ENCODE measurements at places on chromosomes 7 and 10. TPM values are rescaled to one million over a fixed set of nuclear protein-coding genes. Genes with fewer than 3 reads are reported as not detected.

DNA sequence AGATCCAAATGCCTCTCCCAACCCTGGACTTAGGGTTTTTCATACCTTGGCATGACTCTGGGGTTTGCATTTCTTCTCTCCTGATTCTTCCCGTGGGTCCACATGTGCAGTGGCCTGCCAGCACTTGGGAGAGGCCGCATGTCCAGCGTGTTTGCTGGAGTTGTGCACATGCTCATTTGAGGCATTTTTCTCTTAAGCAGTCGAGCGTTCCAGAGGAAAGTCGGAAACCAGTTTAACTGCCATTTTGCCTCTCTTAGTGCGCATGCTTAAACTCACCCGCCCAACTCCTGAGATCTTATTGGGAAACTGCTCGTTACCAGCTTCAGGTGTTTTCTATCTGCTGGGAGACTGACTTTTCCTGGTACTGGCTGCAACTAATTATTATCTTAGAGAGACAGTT lies 888.4 kb upstream of the PHF14 start:
- DNase-seq, result no peak
- no peaks in the 10 kb centered on the region for H3K36me3 ChIP-seq
- H3K27me3 ChIP-seq, result no peaks in the 10 kb centered on the region

DNA sequence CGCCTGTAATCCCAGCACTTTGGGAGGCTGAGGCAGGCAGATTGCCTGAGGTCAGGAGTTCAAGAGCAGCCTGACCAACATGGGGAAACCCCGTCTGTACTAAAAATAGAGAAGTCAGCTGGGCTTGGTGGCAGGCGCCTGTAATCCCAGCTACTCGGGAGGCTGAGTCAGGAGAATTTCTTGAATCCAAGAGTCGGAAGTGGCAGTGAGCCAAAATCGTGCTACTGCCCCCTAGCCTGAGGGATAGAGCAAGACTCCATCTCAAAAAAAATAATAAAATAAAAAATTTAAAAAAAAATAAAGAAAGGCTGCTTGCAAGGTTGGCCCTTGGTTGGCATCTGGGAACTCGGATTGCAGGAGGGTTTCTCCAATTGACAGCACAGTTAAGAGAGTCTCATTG lies 221.6 kb downstream of the DGKI start:
- H3K27me3 ChIP-seq, result peaks cover 3% of the 10 kb centered on the region
- peaks cover 2% of the 10 kb centered on the region for H3K4me1 ChIP-seq

- no peaks in the 10 kb centered on the region for H3K4me1 ChIP-seq
- H3K36me3 ChIP-seq, result no peaks in the 10 kb centered on the region
- DNase-seq, result no peak
Observed at GRCh38 chr7:71404726-71405345, 272.9 kb downstream of the GALNT17 start.

DNA sequence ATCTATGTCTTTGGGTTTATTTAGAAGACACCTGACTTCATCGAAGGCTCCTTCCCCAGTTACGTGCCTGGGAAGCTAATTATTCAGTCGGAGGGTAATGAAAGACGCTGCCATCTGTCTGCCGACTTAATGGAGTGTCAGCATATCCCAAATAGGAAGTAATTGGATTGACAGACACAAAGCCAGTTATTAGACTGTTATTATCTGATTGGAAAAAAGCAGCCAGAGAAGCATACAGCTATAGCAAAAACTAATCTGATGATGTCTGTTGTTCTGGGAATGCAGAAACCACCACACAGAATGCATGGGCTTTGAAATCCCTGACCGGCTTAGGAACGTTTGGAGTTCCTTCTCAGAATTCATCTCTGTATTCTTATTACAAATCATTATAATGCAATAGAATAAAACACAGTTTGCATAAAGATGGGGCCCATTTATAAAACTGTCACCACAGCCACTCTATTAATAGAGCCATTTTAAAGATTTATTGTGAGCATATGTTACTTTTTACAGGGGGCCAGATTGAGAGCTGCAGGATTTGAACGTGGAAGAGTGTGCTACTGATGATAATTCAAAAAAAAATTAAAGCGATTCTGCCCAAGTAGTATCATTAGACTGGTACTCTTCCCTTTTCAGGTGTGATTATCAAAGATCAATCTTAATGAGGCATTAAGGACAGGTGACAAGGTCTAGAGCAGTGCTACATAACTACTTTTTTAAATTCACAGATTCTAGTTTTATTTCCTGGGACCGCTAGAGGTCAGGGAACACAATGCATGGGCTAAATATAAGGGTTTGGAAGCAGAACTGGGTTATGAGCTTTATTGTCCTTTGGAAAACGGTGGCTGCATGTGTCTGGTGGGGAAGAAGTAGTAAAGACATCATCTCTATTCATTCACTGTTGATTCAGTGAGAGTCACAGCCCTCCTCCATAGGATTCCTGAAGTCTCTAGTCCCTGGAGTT lies 330.1 kb upstream of the LRGUK start:
- H3K4me1 ChIP-seq, result no peaks in the 10 kb centered on the region
- H3K36me3 ChIP-seq, result no peaks in the 10 kb centered on the region
- H3K4me3 ChIP-seq, result no peak overlapping the region
- no peak for DNase-seq
- no peak overlapping the region for H3K27ac ChIP-seq

DNA sequence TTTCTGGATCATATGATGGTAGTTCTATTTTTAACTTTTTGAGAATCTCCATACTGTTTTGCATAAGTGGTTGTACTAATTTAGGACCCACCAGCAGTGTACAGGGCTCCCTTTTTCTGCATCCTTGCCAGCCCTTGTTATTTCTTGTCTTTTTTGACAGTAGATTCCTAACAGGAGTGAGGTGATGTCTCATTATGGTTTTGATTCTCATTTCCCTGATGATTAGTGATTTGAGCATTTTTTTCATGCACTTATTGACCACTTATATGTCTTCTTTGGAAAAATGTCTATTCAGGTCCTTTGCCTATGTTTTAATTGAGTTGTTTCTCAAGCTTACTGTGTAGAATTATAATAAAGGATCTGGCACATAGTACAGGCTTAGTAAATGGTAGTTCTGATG lies 238.8 kb upstream of the BMPER start:
- no peak for DNase-seq
- no peaks in the 10 kb centered on the region for H3K4me1 ChIP-seq
- H3K4me3 ChIP-seq, result no peak overlapping the region
- no peaks in the 10 kb centered on the region for H3K27me3 ChIP-seq
- H3K36me3 ChIP-seq, result no peaks in the 10 kb centered on the region

The SLC18A3 gene
- not detected for total RNA-seq

The PAX4 gene
- not detected for total RNA-seq

The BEND7 gene
- not detected for total RNA-seq

The WEE2 gene
- not detected for total RNA-seq

- H3K4me1 ChIP-seq, result peaks cover 12% of the 10 kb centered on the region
- H3K36me3 ChIP-seq, result peaks cover 54% of the 10 kb centered on the region
- no peak for DNase-seq
- no peaks in the 10 kb centered on the region for H3K27me3 ChIP-seq
Observed at GRCh38 chr10:110947061-110947595, 27.7 kb downstream of the SHOC2 start.

The AP4M1 gene
- 13.5 TPM for total RNA-seq

GRCh38 chr7:88922944-88923343 lies 127.4 kb upstream of the TEX47 start:
- DNase-seq, result no peak
- no peaks in the 10 kb centered on the region for H3K36me3 ChIP-seq
- H3K27ac ChIP-seq, result no peak overlapping the region
- H3K27me3 ChIP-seq, result no peaks in the 10 kb centered on the region

The NRP1 gene
- total RNA-seq, result 5.0 TPM

The C10orf120 gene
- not detected for total RNA-seq

DNA sequence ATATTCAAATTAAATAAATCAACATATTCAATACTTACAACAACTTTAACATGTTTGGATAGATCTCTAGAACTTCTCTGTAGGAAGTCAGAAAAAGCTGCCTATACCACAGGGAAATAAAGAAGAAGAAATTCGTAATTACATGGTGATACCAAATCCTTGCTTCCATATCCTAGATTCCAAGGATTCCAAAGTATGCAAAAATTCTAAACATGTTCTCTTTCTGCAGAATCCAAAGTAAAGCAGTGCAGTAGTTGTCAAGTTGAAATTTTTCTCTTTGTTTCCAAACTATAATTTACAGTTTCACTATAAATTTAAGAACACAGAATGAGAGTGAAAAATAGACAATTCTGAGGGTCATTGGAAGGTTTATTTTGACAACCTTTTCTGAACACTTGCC lies 233.7 kb upstream of the PTN start:
- H3K27ac ChIP-seq, result no peak overlapping the region
- H3K4me1 ChIP-seq, result no peaks in the 10 kb centered on the region
- no peak overlapping the region for H3K4me3 ChIP-seq
- H3K36me3 ChIP-seq, result no peaks in the 10 kb centered on the region

DNA sequence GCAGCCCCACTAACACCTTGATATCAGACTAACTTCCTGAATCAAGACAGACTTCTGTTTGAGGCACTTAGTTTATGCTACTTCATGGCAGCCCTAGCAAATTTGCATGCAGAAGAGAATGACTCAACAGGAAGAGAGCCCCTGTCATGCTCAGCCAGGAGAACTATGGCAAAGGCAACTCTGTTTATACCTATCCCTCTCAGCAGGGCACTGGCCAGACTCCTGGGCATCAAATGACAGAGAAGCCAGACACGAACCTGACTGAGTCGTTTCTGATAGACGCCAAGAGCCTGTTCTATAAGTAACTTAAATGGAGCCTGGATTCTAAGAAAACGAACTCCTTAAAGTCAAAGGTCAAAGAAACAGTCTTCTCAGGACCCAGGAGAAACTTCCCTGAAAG lies 50.9 kb upstream of the UNC5B start:
- no peak overlapping the region for H3K27ac ChIP-seq
- H3K36me3 ChIP-seq, result no peaks in the 10 kb centered on the region
- no peaks in the 10 kb centered on the region for H3K4me1 ChIP-seq
- DNase-seq, result no peak
- no peak overlapping the region for H3K4me3 ChIP-seq

The STAG3 gene
- 23.7 TPM for total RNA-seq

- H3K27ac ChIP-seq, result no peak overlapping the region
- H3K27me3 ChIP-seq, result no peaks in the 10 kb centered on the region
- H3K4me1 ChIP-seq, result peaks cover 49% of the 10 kb centered on the region
- no peak overlapping the region for H3K4me3 ChIP-seq
- DNase-seq, result no peak
- H3K36me3 ChIP-seq, result peaks cover 58% of the 10 kb centered on the region
Observed at GRCh38 chr10:131909929-131910328, 9.1 kb downstream of the PPP2R2D start.

DNA sequence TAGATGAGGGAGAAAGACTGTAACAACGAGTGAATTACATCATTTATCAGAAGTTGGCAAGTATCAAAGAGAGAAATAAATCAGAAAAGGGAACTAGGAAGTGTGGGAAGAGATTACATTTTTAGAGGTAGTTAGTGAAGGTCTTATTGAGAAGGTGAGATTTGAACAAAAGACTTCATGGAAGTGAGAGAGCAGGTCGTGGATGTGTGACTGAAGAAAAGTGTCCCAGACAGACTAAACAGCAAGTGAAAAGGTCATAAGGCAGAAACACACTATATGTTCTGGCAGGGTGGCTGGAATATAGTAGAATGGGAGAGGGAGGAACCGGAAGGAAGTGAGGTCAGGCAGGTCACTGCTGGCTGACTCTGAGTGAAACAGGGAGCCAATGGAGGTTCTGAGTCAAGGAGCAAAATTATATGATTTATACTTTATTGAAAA lies 35.7 kb upstream of the RHOBTB1 start:
- H3K27ac ChIP-seq, result no peak overlapping the region
- no peaks in the 10 kb centered on the region for H3K36me3 ChIP-seq
- peaks cover 10% of the 10 kb centered on the region for H3K27me3 ChIP-seq
- no peak overlapping the region for H3K4me3 ChIP-seq
- DNase-seq, result no peak

DNA sequence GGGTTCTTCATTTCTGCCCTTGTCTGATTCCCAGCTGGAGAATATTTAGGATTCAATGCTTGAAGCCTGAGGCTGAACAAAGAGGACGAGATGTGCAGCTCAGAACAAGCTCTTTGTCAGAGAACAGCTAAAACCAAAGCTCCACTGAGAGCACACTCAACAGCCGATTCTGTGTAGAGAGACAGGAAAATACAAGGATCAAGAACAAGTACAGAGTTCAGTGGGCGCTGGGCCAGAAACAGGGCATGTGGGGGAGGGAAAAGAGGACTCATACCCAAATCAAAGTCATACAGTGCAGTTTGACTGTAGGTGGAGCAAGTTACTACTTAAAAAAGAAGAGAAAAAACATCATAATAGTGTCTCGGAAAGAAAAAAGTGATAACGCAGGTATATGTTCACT lies at the start of gene AGMO:
Gene AGMO (minus strand): TSS at position 181 of the 400 bp plus-strand sequence.
- H3K36me3 ChIP-seq, result no peaks in the 10 kb centered on the region
- H3K27me3 ChIP-seq, result no peaks in the 10 kb centered on the region
- H3K4me1 ChIP-seq, result no peaks in the 10 kb centered on the region
- no peak within 1 kb of the TSS for H3K27ac ChIP-seq
- no peak within 1 kb of the TSS for H3K4me3 ChIP-seq

The SLC26A3 gene
- total RNA-seq, result not detected

The CALHM1 gene
- not detected for total RNA-seq

The TMEM176B gene
- total RNA-seq, result not detected

DNA sequence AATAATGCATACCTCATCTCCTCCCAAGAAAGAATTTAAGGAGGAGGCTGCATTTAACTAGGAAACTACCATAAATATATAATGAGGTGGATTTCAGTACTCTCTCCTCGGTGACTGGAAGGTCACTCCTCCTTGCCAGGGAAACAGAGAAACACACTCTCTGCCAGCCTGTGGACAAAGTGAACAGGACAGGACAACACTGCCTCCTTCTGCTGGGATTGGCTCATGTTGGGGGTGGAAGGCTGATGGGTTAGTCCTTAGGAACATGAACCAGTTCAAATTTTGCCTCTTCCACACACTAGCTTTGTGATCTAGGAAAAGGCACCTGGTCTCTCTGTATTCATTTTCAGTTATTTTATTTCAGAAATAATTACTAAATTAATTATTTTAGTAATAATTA lies 50.6 kb upstream of the STEAP4 start:
- H3K27ac ChIP-seq, result no peak overlapping the region
- no peak overlapping the region for H3K4me3 ChIP-seq
- DNase-seq, result no peak
- no peaks in the 10 kb centered on the region for H3K36me3 ChIP-seq
- peaks cover 2% of the 10 kb centered on the region for H3K4me1 ChIP-seq
- peaks cover 8% of the 10 kb centered on the region for H3K27me3 ChIP-seq

GRCh38 chr7:82331234-82331633 lies 112.3 kb downstream of the CACNA2D1 start:
- no peaks in the 10 kb centered on the region for H3K27me3 ChIP-seq
- H3K4me3 ChIP-seq, result no peak overlapping the region
- no peaks in the 10 kb centered on the region for H3K4me1 ChIP-seq
- no peaks in the 10 kb centered on the region for H3K36me3 ChIP-seq

The MEOX2 gene
- not detected for total RNA-seq

The KLHL7 gene
- 16.1 TPM for total RNA-seq

The HPSE2 gene
- total RNA-seq, result not detected

The TMEM176A gene
- not detected for total RNA-seq

DNA sequence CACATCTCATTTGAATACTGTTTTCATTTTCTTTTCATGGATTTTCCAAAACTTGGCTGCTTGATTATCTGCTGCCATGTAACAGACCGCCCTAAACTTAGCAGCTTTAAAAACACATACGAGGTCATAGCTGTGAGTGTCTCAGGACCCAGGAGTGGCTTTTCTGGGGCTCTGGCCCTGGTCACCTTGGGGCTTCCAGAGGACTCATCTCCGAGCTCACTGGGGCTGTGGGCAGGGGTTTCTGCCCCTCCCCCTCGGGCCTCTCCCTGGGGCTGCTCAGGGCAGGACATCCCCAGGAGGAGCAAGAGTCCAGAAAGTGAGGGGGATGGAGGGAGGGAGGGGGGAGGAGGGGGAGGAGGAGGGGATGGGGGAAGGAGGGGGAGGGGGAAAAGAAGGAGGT lies 77.0 kb downstream of the NKX6-2 start:
- no peak overlapping the region for H3K4me3 ChIP-seq
- no peaks in the 10 kb centered on the region for H3K4me1 ChIP-seq
- no peak for DNase-seq

All from activated CD4-positive, alpha-beta T cell treated with anti-CD3 and anti-CD28 coated beads, Interleukin-2, amount 10 ng/mL, durations not matched to agents 24 days and 14 days (primary cell).